ENCODE measurements at places on chromosomes 2 and 18. TPM values are rescaled to one million over a fixed set of nuclear protein-coding genes. Genes with fewer than 3 reads are reported as not detected.

SDC1 gene
- total RNA-seq = 127 TPM

GAREM2 gene
- 2.5 TPM for total RNA-seq

ACMSD gene
- not detected for total RNA-seq

IL18R1 gene
- total RNA-seq = 4.5 TPM

CDH2 gene
- total RNA-seq = 5.4 TPM

- no peak for DNase-seq
Measured at GRCh38 chr2:44033947-44034346, 38.2 kb upstream of the LRPPRC start.

DNA sequence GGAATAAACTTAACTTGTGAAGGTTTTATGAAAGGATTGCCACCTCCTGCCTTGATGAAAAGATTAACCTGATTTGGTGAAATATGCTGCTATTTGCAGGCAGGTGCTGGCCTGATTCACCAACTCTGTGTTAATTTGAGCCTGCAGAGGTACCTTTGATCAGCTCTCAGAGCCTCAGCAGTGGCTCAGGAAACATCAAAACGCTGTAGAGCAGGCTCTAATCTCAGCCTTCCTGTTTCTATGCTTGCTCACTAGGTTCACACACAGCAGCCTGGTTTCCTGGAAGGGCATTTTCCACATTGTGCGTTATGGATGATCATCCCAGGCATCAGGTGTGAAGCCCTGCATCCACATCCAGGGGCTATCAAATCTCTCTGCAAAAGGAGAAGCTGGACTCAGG is 16.9 kb downstream of the TGIF1 start:
- DNase-seq = no peak

GRCh38 chr2:158598862-158599517 is 142.2 kb downstream of the PKP4 start:
- no peak for DNase-seq

DNA sequence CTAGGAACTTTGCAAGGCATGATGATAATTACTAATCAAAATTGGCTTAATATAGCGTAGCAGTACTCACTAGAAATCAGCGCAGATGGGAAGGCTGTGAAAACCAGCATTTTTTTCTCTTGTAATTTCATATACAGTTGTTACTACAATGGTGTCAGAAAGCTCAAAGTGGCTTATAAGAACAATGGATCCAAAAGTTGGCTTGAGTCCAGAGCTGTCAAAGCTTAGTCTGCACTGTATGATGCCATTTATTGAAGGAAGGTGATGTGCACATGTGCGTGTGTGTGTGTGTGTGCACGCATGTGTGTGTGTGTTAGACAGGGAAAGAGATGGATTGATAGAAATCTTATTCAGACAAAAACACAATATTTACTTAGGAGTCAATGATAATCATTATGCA is 341.3 kb downstream of the TGIF1 start:
- no peak for DNase-seq

DNA sequence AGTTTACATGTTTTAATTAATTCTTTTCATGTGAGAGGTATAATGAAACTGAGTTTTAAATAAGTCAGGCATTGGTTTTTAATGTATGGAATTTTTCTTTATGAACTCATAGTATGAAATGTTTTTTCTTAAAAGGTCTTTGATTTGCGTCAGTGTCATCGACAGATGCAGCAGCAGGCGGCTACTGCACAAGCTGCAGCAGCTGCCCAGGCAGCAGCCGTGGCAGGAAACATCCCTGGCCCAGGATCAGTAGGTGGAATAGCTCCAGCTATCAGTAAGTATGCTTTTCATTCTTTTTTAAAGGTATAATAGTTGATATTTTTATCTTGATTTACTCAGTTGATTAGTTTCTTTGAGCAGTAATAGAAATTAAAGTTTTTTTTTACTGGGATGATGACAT is 46.5 kb downstream of the SMAD4 start:
- DNase-seq = no peak

DNA sequence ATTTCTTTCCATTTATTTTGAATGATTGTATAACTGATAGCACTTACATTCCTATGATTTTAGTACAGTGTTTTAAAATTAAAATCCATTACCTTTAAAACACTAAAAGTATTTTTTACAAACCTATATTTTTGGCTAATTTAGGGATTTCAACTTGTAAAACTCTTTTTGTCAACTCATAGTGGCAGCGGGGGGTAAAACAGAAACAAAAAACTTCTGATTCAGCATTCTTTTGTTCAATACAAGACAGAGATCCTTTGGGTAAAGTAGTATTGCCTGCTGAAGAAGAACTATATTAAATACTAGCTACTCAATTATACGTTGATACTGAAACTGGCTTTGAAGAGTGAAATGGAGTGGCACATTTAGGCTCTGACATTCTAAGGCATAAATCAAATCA is 437.4 kb upstream of the CDH19 start:
- DNase-seq = no peak

DNA sequence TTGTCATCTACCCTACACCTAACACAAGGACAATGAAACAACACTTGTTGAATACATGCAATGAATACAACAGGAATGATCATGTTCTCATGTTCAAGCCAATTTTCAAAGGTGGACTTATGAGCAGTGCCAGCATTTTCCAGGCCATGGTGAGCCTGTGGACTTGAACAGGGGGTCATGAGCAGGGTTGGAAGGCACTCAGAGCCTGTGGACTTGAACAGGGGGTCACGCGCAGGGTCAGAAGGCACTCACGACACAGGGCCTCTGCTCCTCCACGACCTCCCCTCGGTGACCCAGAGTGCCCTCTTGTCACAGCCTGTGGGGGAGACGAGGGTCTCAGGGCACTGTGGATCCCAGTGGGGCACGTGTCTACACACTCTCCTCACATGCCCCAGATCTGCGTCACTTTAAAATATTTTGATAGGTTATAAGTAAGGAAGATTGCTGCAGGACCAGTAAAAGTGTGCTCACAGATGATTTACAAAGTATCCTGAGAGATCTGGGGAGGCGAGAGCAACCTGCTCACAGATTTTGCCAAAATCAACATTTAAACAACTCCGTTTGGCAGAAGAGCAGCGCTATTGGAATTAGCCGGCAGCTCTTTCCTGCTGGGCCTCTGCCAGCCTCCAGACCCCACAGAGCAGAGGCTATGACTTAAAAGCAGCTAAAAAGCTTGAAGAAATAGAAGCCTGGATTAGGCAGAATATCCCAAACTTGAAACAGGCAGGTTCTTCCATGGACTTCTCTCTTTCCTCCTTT is 121.9 kb downstream of the TMEM18 start:
- DNase-seq = no peak

DNA sequence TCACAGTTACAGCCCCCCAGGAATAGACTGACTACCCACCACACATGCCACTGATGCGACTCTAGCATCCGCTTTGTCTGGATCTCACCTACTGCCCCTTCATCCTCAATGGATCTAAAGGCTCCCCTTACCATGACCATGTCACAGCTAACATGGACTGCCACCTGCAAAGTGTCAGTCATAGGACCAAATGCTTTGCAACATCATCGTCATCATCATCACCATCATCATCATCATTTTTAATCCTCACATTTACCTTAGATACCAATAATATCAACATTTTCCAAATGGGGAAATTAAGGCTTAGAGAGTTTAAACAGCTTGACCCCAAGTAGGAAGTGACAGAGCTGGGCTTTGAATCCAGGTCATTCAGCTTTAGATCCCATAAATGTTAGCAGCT is 60.1 kb upstream of the NEDD4L start:
- DNase-seq = no peak

Data from skin of body (tissue), 3 donors.